ENCODE measurements at places on chromosomes 7 and 10.

DNA sequence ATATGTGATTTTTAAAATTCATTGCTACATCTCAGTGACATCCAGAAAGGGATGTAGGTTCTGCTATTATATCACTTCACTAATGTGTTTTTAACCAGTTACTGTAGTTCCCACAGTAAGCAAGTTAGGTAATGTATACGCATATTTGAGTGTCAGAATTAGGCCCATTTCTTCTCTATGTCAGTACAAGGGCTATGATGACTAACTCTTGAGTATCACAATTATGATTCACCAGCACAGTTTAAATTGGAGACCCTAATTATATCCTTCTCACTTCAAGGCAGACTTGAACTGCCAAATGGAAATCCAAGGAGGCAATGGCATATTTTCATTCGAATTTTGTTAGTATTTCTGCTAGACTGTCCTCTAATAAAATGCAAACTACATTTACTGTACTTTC, 23.6 kb downstream of the BZW2 start:
- DNase-seq: no peak

GRCh38 chr10:11397077-11397965, 214.1 kb downstream of the USP6NL start:
- no peak for DNase-seq

- peak; percentile 34 for DNase-seq
Measured at GRCh38 chr7:135335628-135336139, 102.0 kb downstream of the STRA8 start.

DNA sequence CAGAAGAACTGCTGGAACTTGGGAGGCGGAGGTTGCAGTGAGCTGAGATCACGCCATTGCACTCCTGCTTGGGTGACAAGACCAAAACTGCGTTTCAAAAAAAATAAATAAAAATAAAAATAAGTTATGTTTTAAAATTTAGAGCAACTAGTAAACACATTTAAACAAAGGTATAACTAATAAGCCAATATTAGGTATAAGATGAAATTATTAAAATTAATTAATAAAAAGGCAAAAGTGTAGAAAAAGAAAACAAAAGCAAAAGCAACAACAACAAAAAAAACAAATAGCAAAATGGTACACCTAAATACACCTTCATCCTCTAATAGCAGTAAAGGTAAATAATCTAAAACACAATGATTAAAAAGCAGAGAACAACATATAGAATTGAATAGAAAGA, 6.2 kb upstream of the OR6B1 start:
- no peak for DNase-seq

GRCh38 chr7:94008537-94008936, 4.4 kb upstream of the BET1 start:
- no peak for DNase-seq

DNA sequence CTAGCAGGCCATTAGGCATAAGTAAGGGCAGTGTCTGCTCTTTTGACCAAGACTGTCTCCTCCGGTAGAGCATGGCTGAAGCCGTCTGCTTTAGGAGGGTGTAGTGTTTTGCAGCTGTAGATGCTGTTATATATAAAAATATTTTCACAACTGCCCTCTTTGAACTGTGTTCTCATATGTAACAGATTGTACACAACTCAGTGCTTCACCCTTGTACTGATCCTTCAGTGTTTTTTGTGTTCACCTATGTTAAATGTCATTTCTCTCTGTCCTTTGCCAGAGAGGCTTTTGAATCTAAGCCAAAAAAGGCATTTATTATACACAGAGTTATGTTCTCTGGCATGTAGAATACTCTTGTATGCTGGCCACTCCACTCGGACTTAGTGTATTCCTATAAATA, 135.5 kb downstream of the BICC1 start:
- no peak for DNase-seq
